WTC11 (cell line): ENCODE measurements at places on chromosomes 3 and 15.

DNA sequence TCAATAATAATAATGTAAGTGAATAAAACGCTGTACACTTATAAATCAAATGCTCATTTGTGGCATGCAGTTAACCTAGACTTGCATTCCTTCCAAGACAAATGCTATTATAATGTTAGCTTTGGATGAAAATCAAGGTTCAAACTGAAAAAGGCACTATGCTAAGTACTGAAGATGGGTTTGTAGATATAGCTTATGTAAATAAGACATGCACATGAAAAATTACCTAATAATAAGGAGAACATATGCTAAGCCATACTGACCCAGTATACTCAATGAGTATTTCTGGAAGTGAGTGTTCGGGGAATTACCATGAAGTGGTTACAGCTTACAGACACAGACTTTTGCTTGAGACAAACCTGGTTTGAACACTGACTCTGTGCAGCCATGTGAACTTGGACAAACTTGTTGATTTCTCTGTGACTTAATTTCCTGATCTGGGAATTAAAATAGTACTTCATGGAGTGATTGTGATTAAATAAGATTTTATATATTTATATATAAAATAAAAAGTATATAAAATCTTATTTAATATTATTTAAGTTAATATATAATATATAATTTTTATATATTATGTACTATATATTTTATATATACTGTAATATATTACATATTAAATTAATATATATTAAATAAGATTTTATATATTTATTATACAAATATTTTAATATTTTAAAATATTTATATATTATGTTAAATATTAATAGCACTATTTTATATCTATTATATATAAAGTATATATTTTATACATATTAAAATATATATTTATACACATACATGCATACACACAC is 159.2 kb downstream of the ZPLD1 start:
- DNase-seq: no peak

GRCh38 chr3:119481079-119481478 is 12.3 kb downstream of the POGLUT1 start:
- no peak for DNase-seq

- DNase-seq: no peak
Measured at GRCh38 chr3:130488288-130488687, 28.7 kb upstream of the COL6A6 start.

DNA sequence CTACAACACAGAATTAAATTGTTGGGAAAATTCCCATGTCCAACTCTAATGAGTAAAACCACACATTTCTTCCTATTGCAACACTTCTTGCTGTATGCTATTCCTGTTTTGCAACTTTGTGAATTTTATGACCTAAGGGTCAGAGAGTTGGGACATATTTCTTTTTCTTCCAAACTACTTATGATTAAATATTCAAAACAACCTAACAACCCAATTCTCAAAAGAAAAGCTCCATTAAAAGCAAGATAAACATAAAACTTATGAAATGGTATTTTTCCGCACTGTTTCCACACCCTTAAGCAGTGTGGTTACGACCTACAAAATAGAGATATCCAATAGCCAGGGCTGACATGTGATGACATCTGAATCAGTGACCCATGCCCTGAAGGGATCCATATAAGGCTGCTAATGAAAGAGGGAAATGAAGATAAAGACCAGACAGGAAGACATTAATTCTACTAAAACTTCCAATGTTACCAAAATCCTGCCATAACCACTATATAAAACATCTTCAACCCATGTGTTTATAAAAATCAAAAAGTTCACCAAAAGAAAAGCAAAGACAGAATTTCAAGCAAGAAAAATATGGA is 45.6 kb downstream of the DMXL2 start:
- DNase-seq: no peak
